CD4-positive, CD25-positive, alpha-beta regulatory T cell (primary cell): ENCODE measurements at places on chromosomes 2 and 18.
A peak's percentile ranks its signal among the peaks of the same experiment; 100 is the strongest.

DNA sequence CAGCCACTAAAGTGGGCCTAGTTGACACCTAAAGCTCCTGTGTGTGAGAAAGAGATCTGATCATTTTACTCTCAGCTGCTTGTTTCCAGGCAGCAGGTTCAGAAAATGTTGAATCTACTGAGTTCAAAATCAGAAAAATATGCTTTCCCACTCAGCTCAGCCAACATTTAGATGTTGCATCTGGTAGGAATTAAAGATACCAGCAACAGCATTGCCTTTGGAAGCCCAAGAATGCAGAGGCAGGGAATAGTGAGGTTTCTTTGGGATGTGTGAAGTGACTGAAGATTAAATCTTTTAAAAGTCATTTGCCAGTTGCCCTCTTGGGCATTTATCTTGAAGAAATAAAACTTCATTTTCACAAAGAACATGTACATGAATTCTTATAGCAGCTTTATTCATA, 33.9 kb upstream of the DOCK10 start:
- DNase-seq: no peak

- no peak for DNase-seq
These were observed 3.8 kb downstream of the VSNL1 start for GRCh38 chr2:17544256-17544655.

DNA sequence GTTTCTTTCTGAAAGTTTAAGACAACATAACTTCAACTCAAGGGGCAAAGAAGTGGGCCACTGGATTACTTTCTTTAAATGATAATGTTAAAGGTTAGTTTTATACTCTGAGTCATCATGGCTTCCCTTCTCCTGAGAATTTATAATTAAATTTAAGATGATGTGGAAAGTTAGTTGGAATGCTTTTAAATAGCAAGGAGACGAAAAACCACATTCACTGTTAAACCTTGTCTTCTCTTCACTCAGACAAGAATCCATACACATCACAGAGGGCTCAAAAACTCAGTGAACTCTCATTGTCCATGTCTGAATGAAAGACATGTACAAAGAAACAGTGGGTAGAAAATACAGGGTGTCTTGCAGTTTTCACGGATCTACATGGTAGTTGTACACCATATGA, 65.6 kb downstream of the COL5A2 start:
- DNase-seq: no peak

DNA sequence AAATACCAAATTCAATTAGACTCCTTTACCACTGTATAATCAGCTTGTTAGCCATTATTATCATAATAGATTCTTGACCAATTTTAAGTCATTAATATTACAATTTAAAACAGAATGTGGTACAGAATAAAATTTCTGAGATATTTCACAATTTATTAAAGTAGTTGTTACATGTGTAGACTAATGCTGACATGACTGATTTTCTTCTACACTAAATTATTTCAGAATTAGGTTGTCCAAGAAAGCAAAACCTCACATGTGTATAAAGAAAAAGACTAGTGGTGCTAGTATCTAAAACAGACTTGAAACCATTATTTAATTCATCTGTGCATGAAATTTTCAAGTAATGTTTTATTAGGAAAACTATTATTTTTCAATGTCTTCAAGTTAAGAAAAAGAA, 79.2 kb upstream of the COL3A1 start:
- DNase-seq: no peak

DNA sequence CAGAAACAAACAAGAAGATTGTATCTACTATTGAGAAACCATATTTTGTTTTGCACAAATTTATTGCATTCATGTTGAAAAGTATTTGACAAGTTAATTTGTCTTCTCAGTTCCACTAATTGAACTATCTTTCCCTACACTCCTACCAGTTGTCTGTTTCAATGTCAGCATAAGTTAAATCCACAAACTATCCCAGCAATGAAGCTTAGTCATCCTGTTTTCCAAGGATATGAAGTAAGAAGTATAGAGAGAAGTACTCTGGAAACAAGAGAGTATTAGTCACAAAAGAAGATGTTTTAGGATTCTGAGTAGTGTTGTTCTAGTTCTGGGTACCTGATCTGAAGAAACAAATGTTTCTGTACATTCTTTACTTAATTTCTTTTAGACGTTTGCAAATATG, 261.6 kb upstream of the ZNF804A start:
- no peak for DNase-seq

- DNase-seq: no peak
These were observed 129.4 kb downstream of the ACOXL start for GRCh38 chr2:110861616-110862260.

DNA sequence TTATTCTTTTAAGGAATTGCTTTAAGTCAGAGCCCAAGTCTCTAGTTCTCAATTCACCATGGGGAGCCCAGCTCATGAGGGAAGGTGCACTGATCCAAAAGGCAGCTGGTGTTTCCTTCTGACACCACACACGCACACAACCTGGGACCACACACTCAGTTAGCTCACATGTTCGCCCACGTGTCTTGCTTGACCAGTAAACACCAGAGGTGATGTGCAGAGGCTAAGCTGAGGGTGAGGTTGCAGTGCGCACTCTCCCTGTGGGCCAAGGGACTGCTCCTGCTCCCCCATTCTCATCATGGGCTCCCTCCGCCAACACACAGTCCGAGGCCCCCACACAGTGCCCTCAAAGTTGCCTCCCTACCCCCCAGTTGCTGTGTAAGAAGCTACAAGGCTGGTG, 70.8 kb upstream of the BZW1 start:
- DNase-seq: no peak

GRCh38 chr18:3441290-3441689, 8.7 kb upstream of the TGIF1 start:
- no peak for DNase-seq

DNA sequence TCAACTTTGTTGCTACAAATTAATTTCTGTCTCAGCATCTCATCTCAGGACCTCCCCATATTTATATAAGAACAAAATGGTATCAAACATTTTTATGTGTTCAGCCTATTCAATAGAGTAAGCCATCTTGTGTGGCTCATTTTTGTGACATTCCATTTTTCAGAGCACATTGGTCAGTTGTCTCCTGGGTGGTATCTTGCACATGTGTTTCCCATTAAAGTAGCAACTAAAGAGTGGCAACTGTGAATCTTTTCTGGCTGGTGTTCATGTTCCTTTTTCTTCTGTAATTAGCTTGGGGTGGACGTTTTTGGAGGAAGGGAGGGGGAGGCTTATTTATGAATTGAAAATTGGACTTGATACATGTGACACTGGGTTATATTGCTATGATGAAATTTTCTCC, 45.4 kb upstream of the EFEMP1 start:
- no peak for DNase-seq

GRCh38 chr2:88211809-88212154, 41.6 kb downstream of the THNSL2 start:
- no peak for DNase-seq

- no peak for DNase-seq
These were observed 323.1 kb downstream of the SLC8A1 start for GRCh38 chr2:40128796-40129195.

GRCh38 chr2:227826563-227826962, 12.9 kb downstream of the CCL20 start:
- no peak for DNase-seq

- no peak for DNase-seq
These were observed 57.3 kb upstream of the RND3 start for GRCh38 chr2:150544731-150545130.

DNA sequence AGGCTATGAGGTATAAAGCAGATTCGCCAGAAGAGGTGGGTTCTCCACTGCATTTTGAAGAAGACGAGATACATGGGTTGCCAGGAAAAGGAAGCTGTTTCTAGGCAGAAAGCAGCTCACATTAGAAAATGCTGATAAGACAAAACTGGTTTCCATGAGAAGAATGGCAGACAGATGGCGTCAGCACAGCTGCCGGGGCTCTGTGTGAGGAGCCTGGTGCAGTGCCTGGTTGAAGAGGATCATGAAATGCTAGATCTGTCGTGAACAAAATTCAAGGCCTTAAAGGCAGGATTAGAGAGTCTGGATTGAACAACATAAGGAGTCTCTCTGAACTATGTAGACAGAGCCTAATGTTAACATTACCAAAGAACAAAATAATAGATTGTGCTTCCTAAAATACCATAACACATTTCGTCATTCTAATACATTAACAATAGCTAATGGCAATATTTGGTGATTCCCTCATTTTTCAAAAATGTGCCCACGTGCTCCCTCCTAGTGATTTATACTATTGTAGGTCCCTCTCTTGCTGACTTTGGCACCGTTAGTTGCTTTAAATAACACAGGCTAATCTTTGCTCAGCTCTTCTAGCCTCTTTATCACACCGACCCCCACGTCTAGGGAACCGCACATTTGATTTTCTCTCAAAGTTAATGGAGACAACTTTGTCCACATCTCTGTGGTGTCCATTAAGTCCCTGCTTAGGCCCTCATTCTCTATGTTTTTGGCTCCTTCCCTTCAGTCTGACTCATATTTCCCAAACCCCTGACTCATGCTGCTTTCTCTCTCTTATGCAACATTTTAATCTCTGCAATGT, 38.2 kb downstream of the EFEMP1 start:
- no peak for DNase-seq

- DNase-seq: no peak
These were observed 110.8 kb downstream of the MCFD2 start for GRCh38 chr2:46804794-46805193.

DNA sequence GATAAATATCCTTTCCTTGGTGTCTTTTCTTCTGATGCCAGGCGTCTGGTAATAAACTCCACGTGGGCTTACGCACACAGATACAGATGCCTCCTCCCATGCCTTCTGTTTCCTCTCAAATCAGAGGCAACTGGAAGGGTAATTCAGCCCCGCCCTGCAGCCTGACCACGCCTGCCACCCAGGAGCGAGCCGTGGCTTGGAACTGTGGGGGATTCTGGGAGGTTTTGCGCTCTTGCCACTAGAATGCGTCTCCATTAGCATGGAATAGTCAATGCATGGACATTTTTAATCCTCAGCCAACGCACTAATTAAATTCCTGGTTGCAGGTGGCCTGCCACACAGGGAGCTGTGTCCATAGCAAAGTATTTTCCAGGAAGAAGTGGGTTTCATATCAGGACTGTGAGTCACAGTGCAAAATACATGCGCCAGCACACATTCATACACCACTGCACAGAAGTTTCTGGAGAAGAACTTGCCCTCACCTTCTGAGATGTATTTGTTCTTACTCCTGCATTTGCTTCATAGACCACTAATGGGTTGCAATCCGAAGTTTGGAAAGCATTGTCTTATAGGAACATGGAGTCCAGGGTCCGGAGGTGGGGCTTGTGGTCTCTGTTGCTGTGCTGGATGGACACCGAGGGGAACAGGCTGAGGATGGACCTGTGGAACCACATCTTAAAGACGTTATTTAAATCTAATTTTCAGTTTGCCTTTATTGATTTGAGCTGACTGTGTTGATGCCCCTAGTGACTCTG, 151.4 kb downstream of the LDLRAD4 start:
- peak; percentile 51 for DNase-seq

GRCh38 chr2:132678483-132678882, 8.5 kb upstream of the LYPD1 start:
- no peak for DNase-seq

- no peak for DNase-seq
These were observed 223.1 kb downstream of the CALCRL start for GRCh38 chr2:187224989-187225388.

GRCh38 chr2:229180658-229181057, 90.4 kb downstream of the PID1 start:
- no peak for DNase-seq

GRCh38 chr2:60965499-60965785, 52.1 kb upstream of the PEX13 start:
- DNase-seq: no peak

- no peak for DNase-seq
These were observed 11.1 kb upstream of the CYS1 start for GRCh38 chr2:10091182-10091888.

GRCh38 chr2:128289439-128289838, 29.2 kb downstream of the HS6ST1 start:
- no peak for DNase-seq

- DNase-seq: no peak
These were observed 24.2 kb downstream of the CNRIP1 start for GRCh38 chr2:68295516-68295915.

GRCh38 chr2:218400167-218400929, 680 bp downstream of the CTDSP1 start:
- DNase-seq: peak; percentile 33

- no peak for DNase-seq
These were observed 103.3 kb downstream of the EXOC6B start for GRCh38 chr2:72722492-72723070.

GRCh38 chr2:188785061-188785460, 189.1 kb upstream of the COL3A1 start:
- no peak for DNase-seq

GRCh38 chr2:173090276-173090877, 14.7 kb downstream of the MAP3K20 start:
- no peak for DNase-seq

- DNase-seq: no peak
These were observed 3.7 kb upstream of the SFT2D3 start for GRCh38 chr2:127697482-127698180.

DNA sequence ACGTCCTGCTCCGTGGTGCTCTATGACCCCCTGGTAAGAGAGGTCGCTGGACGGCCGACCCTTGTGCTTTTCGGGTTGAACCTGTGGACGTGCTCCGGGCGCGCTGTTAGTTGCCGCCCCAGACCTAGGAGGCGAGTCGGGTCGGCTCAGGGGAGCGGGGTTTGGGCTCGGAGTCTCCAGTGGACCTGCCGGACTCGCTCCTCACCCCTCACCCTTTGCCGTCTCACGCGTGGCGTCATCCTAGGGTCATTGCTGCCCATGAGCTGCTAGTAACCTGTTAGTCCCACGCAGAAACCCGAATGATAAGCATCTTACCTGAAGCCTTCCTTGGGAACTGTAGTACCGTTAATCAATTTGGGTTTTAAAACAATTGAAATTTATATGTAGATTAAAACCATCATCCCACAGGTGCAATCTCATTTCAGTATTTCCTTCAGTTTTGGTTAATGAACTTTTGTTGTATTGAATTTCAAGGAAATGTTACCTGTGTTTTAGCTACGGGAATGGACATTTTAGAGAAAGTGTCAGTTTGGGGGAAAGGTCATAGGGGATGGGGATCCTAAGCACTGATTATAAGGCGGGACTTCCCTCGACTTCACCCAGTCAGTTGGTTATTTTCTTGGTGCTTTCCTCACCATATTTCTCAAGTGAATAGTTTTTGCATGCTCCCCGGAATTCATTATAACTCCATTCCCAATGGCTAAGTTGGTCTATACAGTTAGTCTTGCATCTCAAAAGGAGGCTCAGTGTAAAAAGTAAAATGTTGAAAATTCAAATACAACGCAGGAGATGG, 536 bp downstream of the ELP2 start:
- DNase-seq: peak; percentile 32
